ENCODE measurements at places on chromosomes 16 and 17. TPM values are rescaled to one million over a fixed set of nuclear protein-coding genes. Genes with fewer than 3 reads are reported as not detected.

The NLRC3 gene
- total RNA-seq = 1.9 TPM

DNA sequence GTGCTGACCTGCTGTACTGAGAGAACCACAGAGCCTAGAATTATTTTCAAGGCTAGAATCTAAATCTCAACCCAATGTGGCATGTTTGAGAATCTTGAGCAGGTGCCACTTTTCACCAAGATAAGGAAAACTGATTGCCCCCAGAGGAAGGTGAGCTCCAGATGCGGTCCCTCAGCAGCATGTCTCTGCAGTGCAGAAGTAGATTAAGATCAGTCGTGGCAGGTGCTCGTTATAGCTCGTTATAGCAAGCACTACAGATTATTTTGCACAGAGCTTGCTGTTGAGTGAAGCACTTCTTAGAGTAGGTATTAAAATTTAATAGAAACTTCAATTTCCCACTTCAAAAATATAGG is 176.0 kb downstream of the AATF start:
- DNase-seq = no peak
- H3K27me3 ChIP-seq = no peaks in the 10 kb centered on the region
- H3K4me1 ChIP-seq = no peaks in the 10 kb centered on the region
- no peak overlapping the region for H3K4me3 ChIP-seq
- no peak overlapping the region for H3K27ac ChIP-seq

- H3K27ac ChIP-seq = no peak overlapping the region
- DNase-seq = no peak
- H3K4me3 ChIP-seq = no peak overlapping the region
- peaks cover 9% of the 10 kb centered on the region for H3K36me3 ChIP-seq
These were observed 12.4 kb downstream of the ZNF213 start for GRCh38 chr16:3147046-3147756.

DNA sequence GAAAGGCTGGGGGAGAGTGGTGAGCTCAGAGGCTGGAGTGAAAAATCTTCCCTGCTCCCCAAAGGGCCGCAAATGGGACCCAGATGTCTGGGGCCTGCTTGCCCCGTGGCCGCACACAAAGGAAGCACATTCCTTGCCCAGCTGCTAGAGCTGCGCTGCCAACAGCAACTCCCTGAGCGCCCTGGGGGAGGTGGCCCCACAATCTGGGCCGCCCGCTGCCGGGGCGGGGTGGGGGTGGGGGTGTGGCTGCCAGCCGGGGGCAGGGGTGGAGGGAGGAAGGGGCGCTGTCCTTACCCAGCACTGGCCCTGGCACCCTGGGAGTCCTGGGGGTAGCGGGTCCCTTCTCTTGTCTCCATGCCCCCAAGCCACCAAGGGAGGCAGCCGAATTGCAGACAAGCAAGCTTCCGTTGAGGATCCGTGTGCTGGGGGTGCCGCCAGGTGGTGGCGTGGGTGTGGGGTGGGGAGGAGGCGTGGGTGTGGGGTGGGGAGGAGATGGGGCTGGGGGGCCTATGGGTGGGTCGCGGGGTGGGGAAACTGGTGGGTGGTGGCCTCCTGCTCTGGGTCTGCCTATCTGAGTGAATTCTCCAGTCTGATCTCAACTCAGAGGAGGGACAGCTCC is 48.4 kb upstream of the PABPN1L start:
- H3K27me3 ChIP-seq = no peaks in the 10 kb centered on the region
- DNase-seq = peak; percentile 61
- H3K36me3 ChIP-seq = no peaks in the 10 kb centered on the region
- no peaks in the 10 kb centered on the region for H3K4me1 ChIP-seq
- H3K4me3 ChIP-seq = no peak overlapping the region
- no peak overlapping the region for H3K27ac ChIP-seq

- H3K27me3 ChIP-seq = no peaks in the 10 kb centered on the region
- no peak overlapping the region for H3K4me3 ChIP-seq
- DNase-seq = no peak
- H3K4me1 ChIP-seq = no peaks in the 10 kb centered on the region
- H3K27ac ChIP-seq = no peak overlapping the region
- no peaks in the 10 kb centered on the region for H3K36me3 ChIP-seq
These were observed 15.4 kb upstream of the NUBP1 start for GRCh38 chr16:10728003-10728887.

- H3K4me3 ChIP-seq = no peak overlapping the region
- H3K4me1 ChIP-seq = peaks cover 48% of the 10 kb centered on the region
- no peaks in the 10 kb centered on the region for H3K36me3 ChIP-seq
- H3K27ac ChIP-seq = no peak overlapping the region
These were observed 22.3 kb upstream of the PRKAR1A start for GRCh38 chr17:68489919-68490318.

DNA sequence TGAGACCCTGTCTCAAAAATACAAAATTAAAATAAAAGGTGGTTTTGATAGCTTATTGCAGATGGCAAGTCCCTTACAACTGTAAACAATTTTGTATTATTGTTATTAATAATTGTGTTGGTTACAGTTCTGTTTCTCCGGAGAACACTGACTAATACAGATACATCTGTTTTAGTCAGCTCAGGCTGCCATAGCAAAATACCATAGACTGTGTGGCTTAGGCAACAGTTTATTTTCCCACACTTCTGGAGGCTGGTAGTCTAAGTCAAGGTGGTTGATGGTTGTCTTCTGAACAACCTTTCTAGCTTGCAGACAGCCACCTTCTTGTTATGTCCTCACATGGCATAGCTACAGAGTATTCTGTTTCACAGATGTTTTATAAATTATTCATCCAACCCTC is 14.2 kb upstream of the IL21R start:
- no peaks in the 10 kb centered on the region for H3K27me3 ChIP-seq
- no peak overlapping the region for H3K4me3 ChIP-seq
- H3K36me3 ChIP-seq = no peaks in the 10 kb centered on the region
- no peak overlapping the region for H3K27ac ChIP-seq
- no peaks in the 10 kb centered on the region for H3K4me1 ChIP-seq

GRCh38 chr17:29722411-29723198 is 99.9 kb upstream of the CORO6 start:
- H3K36me3 ChIP-seq = no peaks in the 10 kb centered on the region
- H3K4me1 ChIP-seq = peaks cover 16% of the 10 kb centered on the region
- H3K27me3 ChIP-seq = no peaks in the 10 kb centered on the region
- no peak for DNase-seq
- H3K27ac ChIP-seq = peak overlapping the region; percentile 74

The ADORA2B gene
- 12.2 TPM for total RNA-seq

DNA sequence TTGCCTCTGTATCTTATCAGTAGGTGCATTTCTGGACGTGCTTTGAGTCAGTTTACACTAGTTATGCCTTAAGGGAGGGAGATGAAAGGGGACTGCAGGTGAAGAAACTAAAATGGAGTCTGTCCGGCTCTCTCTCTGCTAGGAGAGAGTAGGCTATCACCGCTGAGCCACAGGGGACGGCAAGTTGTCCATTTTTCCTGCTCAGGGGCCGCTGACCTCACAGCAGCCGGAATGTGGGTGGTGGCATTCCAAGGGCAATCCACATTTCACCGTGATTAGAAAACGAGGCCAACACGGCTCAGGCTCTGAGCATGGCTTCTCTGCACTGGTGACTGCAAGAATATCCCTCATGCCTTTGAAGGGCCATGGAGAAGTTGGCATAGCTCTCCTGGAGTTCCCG is 19.0 kb upstream of the KLHDC4 start:
- H3K4me1 ChIP-seq = peaks cover 5% of the 10 kb centered on the region
- no peak overlapping the region for H3K27ac ChIP-seq
- no peak overlapping the region for H3K4me3 ChIP-seq

Measured in left lung (tissue), 14 donors.